ENCODE measurements at places on chromosomes 6 and 20. TPM values are rescaled to one million over a fixed set of nuclear protein-coding genes. Genes with fewer than 3 reads are reported as not detected.

FBXO9 gene
- total RNA-seq: 39.6 TPM

DNA sequence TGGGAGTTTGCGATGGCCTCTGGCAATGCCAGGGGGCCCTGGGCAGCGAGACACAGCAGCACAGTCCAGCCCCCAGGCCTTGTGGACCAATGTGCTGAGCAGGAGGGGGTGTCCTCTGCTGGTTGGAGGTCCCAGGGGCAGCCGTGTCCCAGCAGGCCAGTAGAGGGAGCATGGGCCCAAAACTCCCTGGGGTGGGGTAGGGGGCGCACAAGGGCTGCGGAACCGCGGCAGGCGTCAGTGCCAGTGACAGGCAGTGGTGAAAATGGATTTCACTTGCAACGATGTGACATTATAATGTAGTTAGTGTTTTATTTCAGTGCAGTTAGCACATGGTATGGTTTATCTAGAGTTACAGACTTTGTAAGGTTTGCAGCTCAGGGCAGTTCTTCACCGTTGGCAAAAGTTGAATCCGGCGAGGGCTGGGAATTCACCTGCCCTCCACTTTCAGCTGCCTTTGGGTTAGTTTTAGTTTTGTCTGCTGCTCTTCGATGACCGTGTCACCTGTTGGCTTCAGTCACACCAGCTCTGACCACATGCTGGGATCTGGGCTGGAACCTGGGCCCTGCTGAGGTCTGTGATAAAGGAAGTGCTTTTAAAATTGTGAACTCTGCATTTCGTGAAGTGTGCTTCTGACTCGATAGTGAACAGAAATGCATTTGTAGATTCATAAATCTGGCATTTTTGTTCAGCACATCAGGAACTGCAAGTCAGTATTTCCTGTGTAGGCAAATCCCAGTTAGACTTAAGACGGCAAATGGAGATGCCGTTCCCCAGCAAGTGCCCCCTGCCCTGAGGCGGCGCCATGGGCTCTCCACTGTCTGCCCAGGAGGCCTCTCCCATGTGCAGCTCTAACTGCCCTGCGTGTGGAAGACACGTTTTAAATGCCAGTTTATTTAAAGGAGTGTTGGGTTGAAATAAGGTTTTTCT lies 46.8 kb downstream of the PYGB start:
- peak; percentile 69 for DNase-seq

- DNase-seq: no peak
Observed at GRCh38 chr20:46545077-46545826, 5.2 kb downstream of the OCSTAMP start.

- peak; percentile 34 for DNase-seq
Observed at GRCh38 chr20:21516861-21517565, 3.1 kb upstream of the NKX2-2 start.

POPDC3 gene
- 41.7 TPM for total RNA-seq

Data from SJSA1 (cell line).